ENCODE measurements at places on chromosomes 11 and 22.

GRCh38 chr11:112999520-112999919 lies 38.3 kb downstream of the NCAM1 start:
- no peak for DNase-seq

- DNase-seq: no peak
Observed at GRCh38 chr11:115625502-115625901, 121.3 kb upstream of the CADM1 start.

- DNase-seq: no peak
Observed at GRCh38 chr11:16722581-16723344, 15.7 kb upstream of the C11orf58 start.

- DNase-seq: no peak
Observed at GRCh38 chr11:79980916-79981315, 540.1 kb upstream of the TENM4 start.

DNA sequence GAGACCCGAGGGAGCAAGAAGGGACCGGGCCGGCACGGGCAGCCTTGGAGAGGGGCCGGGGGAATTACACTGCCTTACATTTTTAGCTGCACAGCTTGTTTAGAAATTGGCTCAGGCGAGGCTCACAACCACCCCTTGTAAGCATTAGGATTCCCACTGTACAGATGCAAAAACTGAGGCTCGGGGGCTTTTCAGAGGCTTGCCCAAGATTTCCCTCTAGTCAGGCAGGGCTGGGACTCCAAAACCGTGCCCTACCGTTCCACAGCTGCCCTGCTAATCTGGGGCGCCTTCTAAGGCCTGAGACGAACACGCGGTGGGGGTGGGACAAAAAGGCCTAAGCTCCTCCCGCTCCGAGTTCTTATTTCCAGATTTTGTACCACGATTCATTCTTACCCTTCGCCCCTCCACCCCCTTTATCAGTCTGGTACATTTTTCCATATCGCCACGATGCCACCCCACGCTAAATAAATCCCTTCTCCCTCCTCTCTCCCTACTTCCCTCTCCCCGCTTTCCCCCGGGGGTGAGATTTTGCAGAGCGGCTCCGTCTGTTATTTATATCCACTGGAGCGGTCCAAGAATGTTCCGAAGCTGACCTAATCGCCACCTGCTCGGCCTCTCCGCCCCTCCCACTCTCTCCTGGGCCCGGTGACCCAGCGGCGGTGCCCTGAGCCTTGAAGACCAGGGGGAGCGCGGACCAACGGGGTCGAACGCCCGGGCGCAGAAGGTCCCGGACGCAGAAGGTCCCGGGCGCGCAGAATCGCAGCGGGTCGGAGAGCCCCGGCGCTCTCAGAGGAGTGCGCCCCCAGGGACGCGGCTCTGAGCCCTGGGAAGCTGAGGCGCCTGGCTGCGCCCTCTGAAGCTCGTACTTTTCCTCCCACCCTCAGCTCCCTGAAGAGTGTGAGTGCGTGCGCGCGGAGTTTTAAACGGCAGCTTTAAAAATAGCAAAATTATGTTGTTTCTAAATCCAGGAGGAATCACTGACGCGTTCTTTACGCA lies 764 bp upstream of the PACSIN3 start:
- peak; percentile 70 for DNase-seq

DNA sequence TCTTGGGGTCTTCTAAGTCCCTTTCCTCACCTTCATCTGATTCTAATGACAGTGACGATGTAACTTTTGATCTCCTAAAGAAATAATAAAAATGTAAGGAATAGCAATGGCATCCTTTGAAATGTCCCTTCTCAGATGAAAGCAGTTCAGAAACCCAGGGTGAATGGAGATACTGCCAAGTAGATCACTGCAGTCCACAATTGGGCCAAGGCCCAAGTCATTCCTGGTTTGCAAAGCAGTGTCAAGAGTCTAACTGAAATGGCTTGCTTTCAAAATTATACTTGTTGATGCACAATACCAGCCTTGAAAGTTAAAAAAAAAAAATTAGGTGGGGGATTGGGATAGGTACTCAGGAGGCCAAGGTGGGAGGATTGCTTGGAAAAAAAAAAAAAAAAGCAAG lies 20.4 kb downstream of the ASCC2 start:
- no peak for DNase-seq

DNA sequence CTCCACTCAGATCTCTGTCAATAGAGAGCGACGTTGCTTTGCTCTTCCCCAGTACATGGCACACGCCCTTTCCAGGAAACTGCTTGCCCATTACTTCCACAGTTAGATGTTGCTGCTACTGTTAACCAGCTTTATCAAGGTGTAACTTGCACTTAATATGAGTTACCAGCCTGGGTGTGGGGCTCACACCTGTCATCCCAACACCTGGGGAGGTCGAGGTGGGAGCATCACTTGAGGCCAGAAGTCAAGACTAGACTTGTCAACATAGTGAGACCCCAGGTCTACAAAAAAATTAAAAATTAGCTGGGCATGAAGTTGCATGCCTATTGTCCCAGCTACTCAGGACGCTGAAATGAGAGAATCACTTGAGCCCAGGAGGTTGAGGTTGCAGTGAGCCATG lies 177.1 kb upstream of the B3GAT1 start:
- no peak for DNase-seq

- no peak for DNase-seq
Observed at GRCh38 chr11:121669422-121669821, 216.7 kb upstream of the SORL1-AS1 start.

- no peak for DNase-seq
Observed at GRCh38 chr22:49531368-49531791, 296.3 kb downstream of the BRD1 start.

DNA sequence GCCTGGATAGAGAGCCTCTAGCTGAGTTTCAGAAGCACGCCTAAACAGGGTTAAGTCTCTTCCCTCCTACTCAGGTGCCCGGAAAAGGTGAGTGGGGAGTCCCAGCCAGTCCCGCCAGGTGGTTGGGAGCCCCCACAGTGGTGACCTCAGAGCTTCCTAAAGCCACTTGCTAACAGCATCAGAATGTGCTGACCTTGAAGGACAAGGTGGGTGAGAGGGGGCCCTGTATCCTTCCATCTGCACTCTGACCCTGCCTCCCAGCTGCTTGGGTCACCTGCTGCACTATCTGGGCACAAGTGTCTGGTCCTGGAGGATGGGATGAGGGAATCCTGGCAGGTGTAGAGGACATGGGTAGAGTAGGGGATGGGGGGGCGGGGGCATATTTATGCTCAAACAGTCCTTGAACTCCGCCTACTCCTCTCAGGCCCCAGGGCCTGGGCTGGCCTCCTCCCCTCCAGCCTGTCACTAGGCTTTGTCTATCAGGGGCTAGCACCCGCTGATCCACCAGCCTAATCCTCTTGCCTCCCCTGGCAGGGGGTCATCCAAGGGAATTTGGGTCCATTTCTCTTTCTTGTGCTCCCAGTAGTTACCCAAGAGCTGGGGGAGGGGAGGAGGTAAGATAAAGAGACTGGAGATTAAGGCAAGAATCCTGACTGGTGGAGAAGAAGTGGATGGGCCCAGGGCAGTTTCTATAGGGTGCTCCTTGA lies 3.4 kb downstream of the USP2 start:
- DNase-seq: no peak

- no peak for DNase-seq
Observed at GRCh38 chr11:86481399-86481798, 106.7 kb downstream of the CCDC81 start.

DNA sequence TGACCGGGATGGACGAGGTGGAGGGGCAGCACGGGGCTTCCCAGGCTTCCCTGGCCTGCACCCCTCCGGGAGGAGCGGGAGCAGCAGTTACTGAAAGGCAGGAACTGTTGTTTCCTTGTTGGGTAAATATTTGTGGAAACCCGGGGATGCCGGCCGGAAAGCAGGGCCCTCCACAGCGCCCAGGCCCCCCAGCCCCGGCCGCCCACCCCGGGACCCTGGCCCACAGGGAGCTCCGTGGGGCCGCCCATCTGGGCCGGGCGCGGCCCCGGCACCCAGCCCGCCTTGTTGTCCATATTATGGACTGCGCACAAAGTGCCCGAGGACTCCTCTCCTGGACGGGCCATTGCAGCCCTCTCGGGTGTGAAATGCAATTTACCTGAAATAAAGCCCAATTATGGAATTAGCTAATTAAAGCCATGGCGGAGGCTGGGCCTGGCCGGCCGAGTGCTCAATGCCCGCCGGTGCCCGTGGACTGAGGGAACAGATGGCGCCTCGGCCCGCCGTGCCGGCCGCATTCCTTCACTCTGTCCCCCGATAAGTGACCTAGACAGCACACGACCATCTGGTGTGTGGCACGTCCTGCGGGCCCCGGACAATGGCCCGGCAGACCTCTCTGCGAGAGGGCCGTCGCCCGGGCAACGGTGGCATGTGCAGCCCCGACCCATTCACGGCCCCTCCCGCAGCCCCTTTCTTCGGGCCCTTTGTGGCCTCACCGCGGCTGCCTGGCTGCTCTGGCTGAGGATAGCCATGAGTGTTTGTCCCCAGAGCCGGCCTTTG lies 35.4 kb downstream of the CDKN1C start:
- DNase-seq: no peak

GRCh38 chr11:75313513-75314272 lies 37.8 kb downstream of the ARRB1 start:
- peak; percentile 52 for DNase-seq

GRCh38 chr11:72174302-72175070 lies 17.5 kb upstream of the FOLR1 start:
- DNase-seq: no peak

DNA sequence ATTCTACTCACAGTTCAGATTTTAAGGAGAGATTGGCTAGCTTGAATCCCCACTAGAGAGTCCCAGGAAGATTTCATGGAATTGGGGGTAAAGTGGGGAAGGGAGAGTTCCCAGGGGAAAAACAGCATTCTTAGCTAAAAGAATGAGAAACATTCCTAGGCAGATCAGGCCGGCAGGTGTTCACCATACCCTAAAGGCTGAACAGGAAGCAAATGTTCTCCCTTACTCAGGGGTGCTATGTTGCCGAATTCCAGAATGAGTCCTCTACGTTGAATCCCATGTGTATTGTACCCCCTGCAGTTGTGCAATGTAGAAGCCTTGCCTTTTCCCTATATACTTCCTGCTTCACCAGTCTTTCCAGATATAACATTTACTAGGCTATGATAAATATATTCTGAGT lies 135.2 kb upstream of the NCAM1 start:
- DNase-seq: no peak

DNA sequence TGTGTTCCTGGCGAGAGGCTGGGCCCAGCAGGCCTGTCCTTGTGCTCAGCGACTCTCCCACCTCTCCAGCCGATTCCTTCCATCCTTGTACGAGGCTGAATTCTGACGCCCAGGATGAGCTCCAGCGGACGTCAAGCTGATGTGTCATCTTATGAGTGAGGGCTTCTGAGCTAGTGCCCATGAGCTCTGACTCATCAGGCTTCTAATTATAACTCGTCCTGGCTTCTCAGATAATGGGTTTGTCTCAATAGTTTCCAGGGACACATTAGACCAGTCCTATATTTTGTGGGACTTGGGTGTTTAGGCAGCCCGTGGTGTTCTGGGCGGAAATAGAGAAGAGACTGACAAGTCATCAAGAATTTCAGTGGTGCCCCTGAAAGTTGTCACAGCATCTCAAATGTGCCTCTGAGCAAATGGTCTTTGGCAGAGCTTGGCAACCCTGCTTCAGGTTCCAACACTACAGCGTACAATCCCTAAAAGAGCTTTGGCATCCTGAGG lies 108.2 kb upstream of the CD44 start:
- DNase-seq: peak; percentile 87

GRCh38 chr11:1647901-1648652 lies 18.5 kb downstream of the KRTAP5-5 start:
- DNase-seq: no peak

DNA sequence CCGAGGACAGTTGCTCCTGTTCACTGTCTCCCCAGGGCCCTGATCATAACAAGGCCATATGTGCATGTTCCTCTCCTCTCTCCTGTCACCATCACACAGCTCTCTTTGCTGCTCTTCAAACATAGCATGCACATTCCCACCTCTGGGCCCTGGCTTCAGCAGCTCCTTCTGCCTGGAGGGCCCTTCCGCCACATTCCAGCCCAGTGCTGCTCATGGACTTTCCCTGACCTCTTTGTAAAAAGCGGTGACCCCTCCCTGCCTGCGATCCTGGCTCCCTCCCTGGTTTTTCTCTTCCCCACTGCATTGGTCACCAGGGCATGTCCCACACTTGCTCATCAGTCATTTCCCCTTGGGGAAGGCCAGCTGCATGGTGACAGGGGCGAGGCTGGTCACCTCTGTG lies 98.2 kb downstream of the MYO18B start:
- no peak for DNase-seq

- no peak for DNase-seq
Observed at GRCh38 chr11:35792846-35793192, 130.2 kb downstream of the TRIM44 start.

- DNase-seq: no peak
Observed at GRCh38 chr11:133228471-133229329, 303.6 kb downstream of the OPCML start.

DNA sequence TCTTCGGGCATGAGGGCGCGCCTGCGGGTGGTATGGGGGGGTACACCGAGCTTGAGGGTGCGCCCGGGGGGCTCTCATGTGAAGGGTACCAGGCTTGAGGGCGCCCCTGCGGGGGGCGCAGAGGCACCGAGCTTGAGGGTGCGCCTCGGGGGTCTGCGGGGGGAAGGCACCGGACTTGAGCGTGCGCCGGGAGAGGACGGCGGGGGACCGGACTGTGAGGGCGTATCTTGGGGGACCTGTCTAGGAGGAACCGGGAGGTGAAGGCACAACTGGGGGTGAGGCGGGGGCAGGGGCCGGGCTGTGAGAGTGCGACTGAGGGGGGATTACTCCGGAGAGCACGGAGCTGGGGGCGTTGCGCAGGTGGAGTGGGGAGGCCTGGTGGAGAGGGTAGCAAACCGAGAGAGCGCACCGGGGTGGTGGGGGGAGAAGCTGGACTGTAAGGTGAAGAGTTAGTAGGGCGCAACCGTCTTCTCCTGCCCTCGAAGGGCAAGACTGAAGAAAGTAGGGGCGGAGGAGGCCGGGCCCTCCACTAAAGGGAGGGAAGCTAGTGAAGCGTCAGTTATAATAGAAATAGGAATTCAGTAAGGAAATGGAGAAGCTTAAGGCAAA lies 1.1 kb upstream of the DDX6 start:
- DNase-seq: no peak

DNA sequence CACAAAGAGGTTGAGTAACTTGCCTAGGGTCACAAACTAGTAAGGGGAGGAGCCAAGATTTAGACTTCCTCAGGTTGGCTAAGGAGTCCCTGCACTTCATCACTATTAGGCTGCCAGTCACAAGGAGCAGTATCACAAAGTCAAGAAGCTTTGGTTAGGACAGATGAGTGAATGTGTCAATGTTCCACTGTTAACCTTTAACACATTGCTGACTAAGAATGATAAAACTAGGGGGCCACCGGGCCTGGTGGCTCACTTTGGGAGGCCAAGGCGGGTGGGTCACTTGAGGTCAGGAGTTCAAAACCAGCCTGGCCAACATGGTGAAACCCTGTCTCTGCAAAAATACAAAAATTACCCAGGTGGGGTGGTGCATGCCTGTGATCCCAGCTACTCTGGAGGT lies 32.0 kb downstream of the TMEM123 start:
- DNase-seq: no peak

- peak; percentile 84 for DNase-seq
Observed at GRCh38 chr11:16001899-16002426, 354.4 kb downstream of the SOX6 start.
